Daoy (cell line): ENCODE measurements at places on chromosomes 1 and 21.

GRCh38 chr21:38170283-38170682, 86.5 kb upstream of the KCNJ15 start:
- DNase-seq, result peak; percentile 85

GRCh38 chr1:103448560-103448959, 76.9 kb upstream of the RNPC3 start:
- no peak for DNase-seq

GRCh38 chr1:196680107-196680506, 28.3 kb downstream of the CFH start:
- DNase-seq, result peak; percentile 28

DNA sequence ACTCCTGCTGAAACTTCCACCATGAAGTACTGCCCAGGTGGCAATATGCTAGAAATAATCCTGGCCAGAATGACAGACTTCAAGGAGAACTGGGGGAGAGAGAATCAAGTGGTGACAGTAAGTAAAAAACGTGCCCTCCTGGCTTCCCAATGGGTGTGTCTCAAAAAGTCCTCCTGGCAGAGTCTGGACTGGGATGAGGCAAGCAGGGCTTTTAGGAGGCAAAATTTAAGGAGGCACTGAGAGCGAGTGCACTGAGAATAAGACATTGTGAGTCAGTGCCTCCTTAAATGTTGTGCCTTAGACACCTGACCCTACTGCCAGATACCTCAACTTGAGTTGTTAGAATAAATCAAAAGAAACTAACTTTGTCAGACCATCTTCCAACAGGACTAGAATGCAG, 2.2 kb downstream of the LRRC52 start:
- no peak for DNase-seq

DNA sequence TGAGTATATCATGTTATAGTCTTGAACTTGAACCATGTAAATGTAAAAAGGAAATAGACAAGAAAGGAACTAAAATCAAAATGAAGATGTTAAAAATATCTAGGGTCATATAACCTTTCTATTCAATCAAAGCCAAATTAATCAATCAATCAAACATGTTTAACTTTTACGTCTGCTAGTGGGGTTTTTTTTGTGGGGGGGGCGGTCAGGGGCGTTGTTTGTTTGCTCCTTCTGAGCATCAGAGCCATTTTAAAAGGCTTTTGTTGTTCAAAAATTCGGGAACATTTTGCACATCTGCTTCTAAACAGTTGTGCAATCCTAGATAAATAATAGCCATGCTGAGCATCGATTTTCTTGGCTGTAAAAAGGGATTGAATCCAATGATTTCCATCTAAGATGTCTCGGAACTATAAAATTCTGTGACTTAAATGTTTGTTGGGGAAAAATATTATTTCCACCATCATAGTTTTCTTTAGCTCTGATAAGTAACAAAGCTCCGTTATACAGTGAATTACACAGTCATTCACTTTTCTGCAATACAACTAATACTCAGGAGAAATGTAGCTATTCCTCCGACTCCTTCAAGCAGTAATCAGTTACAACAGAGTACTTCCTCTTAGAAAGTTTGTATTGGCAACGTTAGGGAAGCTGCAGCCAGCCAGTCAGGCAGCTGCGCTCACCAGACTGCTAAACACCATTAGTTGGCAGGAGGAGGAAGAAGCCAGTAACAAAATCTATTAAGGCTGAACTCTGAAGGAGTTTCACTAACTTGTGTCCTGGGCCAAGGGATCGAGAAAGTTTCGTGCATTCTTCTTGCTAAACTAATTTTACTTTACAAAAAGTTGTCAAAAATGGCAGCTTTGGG, 2.2 kb downstream of the SPATA6 start:
- DNase-seq, result peak; percentile 68
